ENCODE measurements at places on chromosomes 12 and 14.

DNA sequence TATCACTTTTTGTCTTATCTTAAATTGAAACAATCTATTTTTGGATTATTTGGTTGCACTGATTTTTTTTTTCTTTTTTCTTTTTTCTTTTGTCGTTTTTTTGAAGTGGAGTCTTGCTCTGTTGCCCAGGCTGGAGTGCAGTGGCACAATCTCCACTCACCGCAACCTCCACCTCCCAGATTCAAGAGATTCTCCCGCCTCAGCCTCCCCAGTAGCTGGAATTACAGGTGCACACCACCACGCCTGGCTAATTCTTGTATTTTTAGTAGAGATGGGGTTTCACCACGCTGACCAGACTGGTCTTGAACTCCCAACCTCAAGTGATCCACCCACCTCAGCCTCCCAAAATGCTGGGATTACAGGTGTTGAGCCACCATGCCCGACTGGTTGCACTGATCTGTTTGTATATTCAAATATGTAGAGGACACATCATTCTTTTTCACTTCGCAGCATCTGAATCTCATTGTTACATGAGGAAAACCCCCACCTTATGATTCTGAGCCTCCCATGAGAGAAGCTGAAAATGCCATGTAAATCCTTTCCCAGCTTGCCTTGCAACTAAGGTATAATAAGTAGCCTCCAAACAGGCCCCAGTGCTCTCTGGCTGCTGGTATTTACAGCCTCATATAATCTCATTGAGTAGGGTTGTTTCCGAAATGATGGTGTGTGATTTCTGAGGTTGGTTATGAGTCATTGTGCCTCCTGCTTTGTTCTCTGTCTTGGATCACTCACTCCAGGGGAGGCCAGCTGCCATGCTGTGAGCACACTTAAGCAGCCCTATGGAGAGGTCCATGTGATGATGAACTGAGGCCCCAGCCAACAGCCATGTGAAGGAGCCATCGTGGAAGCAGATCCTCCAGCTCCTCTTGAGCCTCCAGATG, 5.2 kb upstream of the HSP90B1 start:
- DNase-seq, result peak; percentile 72

GRCh38 chr14:105226198-105226597, 22.1 kb upstream of the BTBD6 start:
- no peak for DNase-seq

DNA sequence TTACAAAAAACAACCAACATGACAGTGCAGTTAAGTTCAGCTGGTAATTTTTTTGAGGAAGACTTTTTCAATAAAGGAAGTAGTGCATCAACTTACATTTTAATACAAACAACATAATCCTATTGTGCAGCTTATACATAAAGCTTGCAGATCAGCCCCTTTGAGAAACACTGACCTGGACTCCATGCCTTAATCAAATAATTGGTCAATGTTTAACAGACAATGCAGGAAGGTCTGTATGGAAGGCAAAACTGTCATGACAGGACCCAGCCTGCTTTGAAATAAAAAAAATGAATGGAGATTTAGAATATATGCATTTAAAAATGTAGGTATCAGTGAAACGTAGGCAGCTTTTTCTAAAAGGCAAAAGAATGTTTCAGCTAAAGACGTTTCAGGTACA, 321.7 kb upstream of the RPL10L start:
- DNase-seq, result no peak

- no peak for DNase-seq
These were observed 600 bp upstream of the LAG3 start for GRCh38 chr12:6771509-6772330.

DNA sequence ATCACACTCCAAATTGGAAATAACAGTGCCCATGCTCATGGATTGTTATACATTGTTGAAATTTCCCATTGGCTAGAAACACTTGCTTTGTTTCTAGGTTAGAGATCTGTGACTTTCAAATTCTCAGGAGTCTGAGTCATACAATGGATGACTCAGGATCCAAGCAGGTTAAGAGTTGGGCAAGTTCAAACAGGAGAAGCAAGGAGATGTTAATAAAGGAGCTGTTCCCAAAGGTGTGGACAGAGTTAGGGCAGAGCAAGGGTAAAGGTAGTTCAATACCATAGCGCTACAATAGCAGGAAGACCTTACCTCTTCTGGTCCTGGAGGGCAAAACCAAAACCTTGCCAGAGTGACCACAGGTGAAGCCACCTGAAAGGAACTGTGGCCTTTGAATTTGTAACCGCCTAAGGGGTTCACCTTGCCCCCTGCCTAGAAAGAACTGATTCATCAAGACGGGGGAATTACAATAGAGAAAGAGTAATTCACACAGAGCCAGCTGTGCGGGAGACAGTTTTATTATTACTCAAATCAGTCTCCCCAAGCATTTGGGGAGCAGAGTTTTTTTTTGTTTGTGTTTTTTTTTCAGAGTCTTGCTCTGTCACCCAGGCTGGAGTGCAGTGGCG, 4.2 kb upstream of the AMN1 start:
- DNase-seq, result peak; percentile 59

GRCh38 chr14:74568380-74568649, 43.7 kb downstream of the LTBP2 start:
- no peak for DNase-seq

GRCh38 chr14:68519671-68520187, 273.1 kb downstream of the ZFP36L1 start:
- no peak for DNase-seq

GRCh38 chr14:69319911-69320310, 60.0 kb downstream of the GALNT16 start:
- DNase-seq, result no peak

DNA sequence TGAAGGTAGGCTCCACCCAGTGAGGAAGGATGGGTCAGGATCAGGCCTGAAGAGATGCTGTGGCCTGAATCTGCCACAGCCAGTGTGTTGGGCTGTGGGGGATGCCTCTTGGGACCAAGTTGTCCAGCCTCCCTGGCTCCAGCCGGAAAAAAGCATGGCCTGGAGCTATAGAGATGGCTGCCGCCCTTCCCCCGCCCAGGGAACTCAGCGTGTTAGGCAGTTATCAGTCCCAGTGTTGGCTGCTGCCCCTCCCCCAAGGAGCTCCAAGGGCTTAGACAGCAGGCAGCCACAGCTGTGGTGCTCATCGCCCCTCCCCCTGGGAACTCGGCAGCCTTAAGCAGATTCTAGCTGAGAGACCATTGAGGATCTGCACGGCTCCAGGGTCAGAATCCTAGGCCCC, 158.0 kb downstream of the CAPZA3 start:
- DNase-seq, result peak; percentile 15

- no peak for DNase-seq
These were observed 60.5 kb downstream of the FBXW8 start for GRCh38 chr12:116971222-116971621.

- DNase-seq, result no peak
These were observed 46.3 kb upstream of the ATP2A2 start for GRCh38 chr12:110234755-110235154.

DNA sequence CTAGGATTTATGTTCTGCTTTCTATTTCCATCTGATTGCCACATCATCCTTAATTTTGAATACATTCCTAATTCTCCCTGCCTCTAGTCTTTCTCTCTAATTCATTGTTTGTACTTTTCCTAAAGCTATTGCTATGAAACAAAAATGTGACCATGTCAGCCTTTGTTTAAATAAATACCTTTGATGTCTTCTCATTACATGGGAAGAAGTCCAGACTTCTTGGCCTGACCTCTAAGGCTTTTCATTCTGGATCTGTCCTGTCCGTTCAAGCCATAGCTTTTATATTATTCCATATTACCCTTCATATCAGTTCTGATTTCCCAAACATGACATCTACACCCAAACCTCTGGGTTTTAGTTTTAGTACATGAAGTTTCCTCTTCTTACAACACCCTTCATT, 91.4 kb downstream of the CDK17 start:
- no peak for DNase-seq

DNA sequence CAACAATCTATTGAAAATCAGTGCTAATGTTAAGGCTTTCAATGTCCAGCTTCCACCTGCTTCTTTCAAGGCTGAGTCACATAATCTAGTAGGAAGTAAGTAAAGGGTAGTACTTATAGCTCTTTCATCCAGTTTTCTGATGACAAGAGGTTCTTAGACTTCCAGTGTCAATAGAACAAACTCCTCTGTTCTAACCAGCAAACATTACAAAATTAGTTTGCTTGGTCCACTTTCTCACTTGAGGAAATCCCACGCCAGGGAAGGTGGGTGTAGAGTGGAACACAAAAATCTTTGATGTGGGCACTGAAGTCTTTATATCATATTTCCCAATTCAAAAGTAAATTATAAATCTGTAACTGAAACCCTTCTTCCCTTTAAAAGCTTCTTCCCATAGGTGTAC, 2.6 kb downstream of the NPC2 start:
- DNase-seq, result no peak

DNA sequence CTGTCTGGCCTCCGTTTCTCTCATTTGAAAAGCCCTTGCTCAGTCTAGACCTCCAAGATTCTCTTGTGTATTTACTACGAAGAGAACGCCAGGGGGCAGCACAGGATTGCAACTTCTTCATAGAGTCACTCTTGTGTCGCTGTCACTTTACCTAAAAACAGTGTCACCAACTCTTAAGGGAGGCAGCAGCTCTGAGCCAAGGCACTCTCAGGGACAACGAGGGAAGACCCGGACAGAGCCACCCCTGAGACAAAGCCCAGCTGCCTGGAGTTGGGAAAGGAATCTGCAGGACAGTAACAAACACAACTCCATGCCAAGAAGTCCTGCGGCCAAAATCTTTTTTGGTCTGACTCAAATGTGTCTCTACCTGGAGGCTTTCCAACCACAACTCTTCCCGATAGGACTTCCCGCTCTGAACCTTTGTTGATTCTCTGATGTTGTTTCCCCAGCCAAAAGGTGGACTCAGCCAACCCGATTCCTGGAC, 9.6 kb upstream of the RPAP3 start:
- peak; percentile 72 for DNase-seq

DNA sequence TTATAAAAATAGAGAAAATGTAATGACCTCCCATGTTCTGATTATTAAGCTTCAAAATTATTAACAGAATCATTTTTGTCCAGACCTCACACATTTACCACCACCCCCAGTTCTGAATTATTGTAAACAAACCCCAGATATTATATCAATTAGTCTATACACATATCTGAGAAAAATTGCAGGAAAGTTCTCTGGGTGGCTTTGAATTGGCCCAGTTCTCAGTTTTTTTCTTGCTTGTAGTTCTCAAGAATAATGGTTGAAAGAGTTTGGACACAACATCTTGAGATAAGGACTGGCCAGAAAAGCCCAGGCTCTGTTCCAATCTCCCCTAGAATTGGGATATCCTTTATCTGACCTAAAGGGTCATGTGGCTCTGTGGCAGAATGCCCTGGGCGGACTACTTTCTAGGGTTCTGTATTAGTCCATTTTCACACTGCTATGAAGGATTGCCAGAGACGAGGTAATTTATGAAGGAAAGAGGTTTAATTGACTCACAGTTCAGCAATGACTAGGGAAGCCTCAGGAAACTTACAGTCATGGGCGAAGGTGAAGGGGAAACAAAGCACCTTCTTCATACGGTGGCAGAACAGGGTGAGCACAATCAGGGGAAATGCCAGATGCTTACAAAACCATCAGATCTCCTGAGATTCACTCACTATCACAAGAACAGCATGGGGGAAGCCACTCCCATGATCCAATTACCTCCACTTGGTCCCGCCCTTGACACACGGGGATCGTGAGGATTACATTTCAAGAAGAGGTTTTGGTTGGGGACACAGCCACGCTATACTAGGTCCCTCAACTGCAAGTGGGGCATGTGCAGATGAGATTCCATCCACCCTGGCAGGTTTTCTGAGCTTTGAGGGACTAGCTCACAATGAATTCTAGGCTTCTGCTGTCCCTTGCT, 1504.6 kb upstream of the FLRT2 start:
- no peak for DNase-seq

DNA sequence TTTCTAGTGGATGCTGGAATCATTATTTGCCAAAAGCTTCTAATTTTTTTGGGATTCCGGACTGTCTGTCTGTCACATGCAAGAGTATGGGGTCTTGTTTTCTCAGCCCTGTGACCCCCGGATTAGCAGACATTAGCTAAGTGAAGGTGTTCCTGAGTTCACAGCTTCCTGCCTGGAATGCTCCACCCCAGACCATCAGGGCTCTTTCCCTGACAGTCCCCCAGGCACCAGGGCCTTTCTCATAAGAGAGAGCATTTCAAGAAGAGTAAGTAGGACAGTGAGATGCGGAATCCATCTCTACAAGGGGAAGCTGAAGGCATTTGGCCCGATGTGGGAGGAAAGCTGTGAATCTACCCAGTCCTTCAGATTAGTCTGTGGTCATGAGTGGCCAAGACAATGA, 129.3 kb downstream of the SLC15A4 start:
- DNase-seq, result no peak

- no peak for DNase-seq
These were observed 82.7 kb upstream of the KITLG start for GRCh38 chr12:88662961-88663360.

GRCh38 chr12:113298472-113298817, 36.5 kb downstream of the SLC8B1 start:
- no peak for DNase-seq

DNA sequence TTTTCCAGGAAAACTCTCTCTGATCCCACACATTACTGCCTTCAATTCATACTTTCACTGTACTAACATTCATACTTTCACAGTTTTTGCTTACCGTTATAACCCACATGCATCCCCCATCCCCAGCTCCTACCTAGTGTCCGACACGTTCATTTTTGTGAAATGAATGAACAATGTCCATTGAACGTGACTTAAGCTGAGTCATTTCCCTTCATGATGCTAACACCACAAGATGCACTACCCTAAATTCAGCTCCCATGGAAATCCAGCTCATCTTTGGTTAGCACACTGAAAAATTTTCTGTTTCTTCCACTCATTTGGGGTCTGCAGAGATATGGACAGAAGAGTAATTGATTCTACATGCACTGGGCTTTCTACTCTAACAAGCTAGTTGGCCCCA, 84.7 kb downstream of the GALNT4 start:
- DNase-seq, result no peak

GRCh38 chr12:131463174-131463573, 247.7 kb upstream of the SFSWAP start:
- no peak for DNase-seq

GRCh38 chr12:3048540-3048939, 28.6 kb upstream of the TSPAN9 start:
- no peak for DNase-seq

GRCh38 chr14:51211149-51211548, 28.9 kb upstream of the TMX1 start:
- DNase-seq, result peak; percentile 19

DNA sequence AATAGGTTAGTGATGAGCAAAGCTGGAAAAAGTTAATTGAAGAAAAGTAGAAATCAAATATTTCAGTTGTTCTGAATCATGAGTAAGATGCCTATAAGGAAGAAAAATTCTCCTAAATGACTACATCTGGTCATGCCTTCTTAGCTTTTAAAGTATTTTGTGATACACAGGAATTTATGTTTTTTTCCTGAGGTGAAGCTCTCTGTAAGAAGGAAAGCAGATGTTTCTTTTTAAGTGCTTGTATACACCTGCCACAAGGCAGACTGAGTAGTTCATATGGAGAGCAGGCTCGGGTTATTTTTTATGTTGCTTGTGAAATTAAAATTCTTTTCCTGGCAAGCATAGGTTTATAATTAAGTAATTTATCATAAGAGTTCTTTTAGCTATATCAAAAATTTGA, 275.2 kb downstream of the RAD51B start:
- DNase-seq, result no peak

- DNase-seq, result no peak
These were observed 57.3 kb downstream of the ACACB start for GRCh38 chr12:109173443-109174240.

Measured in fibroblast of skin of scalp (primary cell).